Testis (tissue), 5 donors: ENCODE measurements at places on chromosomes 12 and 14. TPM values are rescaled to one million over a fixed set of nuclear protein-coding genes. Genes with fewer than 3 reads are reported as not detected.

ZBTB39 gene
- total RNA-seq, result 21.0 TPM

TMCC3 gene
- 5.1 TPM for total RNA-seq

TBX5 gene
- not detected for total RNA-seq

LRRC43 gene
- total RNA-seq, result 11.0 TPM
